ENCODE measurements at places on chromosomes 3 and 15.

GRCh38 chr3:126107957-126108675 is 24.2 kb upstream of the SLC41A3 start:
- DNase-seq = no peak

- DNase-seq = no peak
These were observed 289.9 kb downstream of the SATB1 start for GRCh38 chr3:18135060-18135814.

GRCh38 chr3:22507709-22508108 is 695.4 kb upstream of the UBE2E2 start:
- DNase-seq = no peak

GRCh38 chr15:100633763-100634075 is 31.3 kb downstream of the ASB7 start:
- no peak for DNase-seq

DNA sequence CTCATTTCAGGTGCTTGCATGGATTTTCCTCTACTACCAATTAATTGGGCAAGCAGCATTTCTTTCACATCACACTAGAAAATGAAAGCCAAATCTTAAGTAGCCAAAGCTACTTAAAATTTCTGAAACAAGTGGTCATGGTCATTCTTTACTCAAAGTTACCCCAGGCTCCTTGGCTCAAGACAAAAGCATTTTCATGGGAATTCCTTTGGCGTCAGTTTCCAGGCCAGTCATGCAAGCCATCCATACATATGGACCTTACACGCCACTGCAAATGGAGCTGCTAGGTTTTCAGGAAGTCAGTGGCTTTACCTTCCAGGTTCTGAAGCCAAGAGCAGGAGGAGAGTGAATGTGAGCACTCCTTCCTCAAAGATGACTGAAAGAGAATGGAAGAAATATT is 83.7 kb upstream of the IL12A start:
- no peak for DNase-seq

- DNase-seq = no peak
These were observed 201.3 kb upstream of the LRIG1 start for GRCh38 chr3:66702126-66702525.

DNA sequence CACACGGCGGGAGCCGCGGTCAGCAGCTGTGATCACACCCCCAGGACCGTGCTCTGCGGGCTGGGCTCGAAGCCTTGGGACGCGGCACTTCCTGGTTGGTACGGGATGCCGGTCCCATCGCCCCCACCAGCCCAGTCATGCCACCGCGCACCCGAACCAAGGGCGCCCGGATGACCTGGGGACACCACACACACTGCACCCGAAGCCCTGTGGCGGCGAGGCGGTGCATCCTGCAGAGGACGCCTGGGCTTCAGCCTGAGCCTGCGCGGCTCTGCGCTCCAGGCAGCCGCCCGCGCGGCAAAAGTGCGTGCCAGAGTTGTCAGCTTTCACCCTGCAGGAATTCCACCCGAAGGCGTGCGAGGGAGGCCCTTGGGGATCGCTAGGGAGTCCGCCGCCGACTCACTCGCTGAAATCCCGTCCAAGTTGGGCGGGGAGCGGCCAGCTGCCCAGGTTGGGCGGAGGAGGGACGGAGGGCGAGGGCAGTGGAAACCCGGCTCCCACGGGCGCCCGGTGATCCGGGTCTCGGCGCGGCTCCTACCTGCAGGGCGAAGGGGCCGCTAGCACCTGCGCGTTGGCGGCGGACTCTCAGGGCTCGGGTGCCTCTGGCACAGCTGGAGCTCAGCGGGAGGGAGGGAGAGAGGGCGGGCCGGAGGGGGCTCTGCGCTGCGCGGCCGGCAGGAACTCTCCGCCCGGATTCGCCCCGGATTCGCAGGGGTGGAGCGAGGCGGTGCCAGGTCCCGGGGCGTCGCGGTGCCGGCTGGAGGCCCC is at the start of gene PLD1:
PLD1 (minus strand) TSS at position 623 of the 768 bp plus-strand sequence. CDS start 72,432 bp downstream, outside the sequence.
- peak; percentile 90 for DNase-seq

- no peak for DNase-seq
These were observed 60.5 kb downstream of the TLE3 start for GRCh38 chr15:70037292-70037640.

GRCh38 chr3:100455841-100456550 is 36.4 kb upstream of the TMEM45A start:
- DNase-seq = no peak

- no peak for DNase-seq
These were observed 16.2 kb downstream of the MBNL1 start for GRCh38 chr3:152284906-152285305.

- DNase-seq = no peak
These were observed 15.8 kb downstream of the EPHB1 start for GRCh38 chr3:134810850-134811249.

DNA sequence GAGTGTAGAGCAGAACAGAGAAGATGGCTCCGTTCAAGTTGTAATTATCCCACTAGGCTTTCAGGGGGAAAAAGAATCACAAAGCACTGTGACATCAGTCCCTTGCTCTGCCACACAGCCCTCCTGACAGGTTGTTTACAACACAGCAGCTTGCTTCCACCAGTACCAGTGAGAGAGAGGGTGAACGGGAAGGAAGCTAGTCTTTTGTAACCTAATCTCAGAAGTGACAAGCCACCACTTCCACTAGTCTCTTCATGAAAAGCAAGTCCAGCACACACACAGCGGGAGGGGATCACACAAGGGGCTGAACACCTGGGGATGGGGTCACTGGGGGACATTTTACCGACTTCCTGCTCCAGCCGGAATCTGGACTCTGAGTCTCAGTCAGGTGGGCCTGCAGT is 86.3 kb downstream of the FAM81A start:
- no peak for DNase-seq

DNA sequence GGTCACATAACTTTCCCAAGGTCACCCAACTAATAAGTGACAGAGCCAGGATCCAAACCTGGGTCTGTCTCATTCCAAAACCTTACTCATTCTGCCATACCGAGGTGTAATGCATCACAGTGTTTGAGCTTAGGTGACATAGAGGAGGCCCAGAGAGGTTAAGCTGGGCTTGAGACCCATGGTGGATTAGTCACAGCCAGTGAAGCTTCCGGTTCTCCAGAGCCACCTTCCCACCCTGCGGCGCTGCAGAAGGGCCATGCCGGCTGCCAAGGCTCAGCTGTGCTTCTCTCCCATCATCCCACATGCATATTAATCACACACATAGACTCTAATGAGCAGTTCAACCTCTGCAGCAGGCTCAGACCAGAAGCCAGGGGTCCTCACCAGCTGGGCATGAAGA is 42.2 kb downstream of the SPSB4 start:
- DNase-seq = no peak

DNA sequence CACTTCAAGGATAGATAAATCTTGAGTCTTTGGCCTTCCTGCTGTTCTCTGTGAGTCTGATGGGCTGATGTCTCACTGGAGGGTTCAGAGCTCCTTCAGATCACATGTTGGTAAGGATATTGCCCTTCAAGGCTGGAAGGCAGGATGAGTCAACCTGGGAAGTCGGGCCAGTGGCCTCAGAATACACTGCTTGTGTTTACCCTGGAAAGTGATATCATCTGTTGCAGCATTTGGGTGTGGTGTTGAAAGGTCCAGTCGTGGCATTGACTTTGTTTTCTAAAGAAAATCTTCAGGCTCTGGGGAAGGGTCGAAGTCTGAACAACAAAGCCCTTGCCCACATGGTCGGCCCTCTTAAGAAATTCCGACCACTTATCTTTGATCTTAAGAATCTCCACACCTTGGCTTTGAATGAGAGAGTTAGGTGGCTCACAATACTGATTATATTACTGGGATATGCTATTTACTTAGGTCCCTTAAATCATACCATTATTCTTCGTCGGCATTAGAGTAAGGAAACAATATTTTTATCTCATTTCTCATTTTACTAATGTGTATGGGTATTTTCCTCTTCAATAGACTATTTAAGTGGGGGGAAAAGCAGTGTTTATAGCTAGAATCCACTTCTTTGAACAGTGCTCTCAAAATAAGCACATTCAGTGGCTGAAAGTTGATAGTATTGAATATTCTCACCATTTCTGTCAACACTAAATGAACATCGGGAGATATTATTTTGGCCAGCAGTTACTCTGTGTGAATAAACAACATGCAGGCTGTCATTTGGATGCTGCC is 303.9 kb upstream of the RASGRP1 start:
- peak; percentile 97 for DNase-seq

DNA sequence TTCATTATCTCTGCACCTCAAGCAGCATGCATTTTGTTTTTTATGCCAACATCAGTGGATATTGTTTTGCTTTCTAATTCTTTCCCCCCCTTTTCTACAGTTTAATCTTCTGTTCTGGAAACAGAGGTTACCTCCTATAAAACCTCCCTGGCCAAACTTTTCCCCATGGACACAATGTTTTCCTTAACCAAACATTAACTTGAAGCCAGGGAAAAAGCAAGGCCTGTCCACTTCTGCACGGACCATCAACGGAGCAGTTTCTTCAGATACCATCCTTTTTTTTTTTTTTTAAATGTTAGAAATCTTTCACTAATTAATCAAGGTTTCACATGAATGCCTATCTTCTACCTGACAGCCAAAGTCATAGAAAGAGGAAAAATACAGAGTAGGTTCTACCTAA is 127.0 kb downstream of the ADAMTS9 start:
- DNase-seq = no peak

- no peak for DNase-seq
These were observed 119.0 kb upstream of the MEF2A start for GRCh38 chr15:99446565-99447496.

- no peak for DNase-seq
These were observed 19.1 kb downstream of the TYRO3 start for GRCh38 chr15:41577863-41578735.

All from HCEC 1CT (cell line).